Forelimb muscle (tissue), 1 donor: ENCODE measurements at places on chromosomes 3 and 15.

DNA sequence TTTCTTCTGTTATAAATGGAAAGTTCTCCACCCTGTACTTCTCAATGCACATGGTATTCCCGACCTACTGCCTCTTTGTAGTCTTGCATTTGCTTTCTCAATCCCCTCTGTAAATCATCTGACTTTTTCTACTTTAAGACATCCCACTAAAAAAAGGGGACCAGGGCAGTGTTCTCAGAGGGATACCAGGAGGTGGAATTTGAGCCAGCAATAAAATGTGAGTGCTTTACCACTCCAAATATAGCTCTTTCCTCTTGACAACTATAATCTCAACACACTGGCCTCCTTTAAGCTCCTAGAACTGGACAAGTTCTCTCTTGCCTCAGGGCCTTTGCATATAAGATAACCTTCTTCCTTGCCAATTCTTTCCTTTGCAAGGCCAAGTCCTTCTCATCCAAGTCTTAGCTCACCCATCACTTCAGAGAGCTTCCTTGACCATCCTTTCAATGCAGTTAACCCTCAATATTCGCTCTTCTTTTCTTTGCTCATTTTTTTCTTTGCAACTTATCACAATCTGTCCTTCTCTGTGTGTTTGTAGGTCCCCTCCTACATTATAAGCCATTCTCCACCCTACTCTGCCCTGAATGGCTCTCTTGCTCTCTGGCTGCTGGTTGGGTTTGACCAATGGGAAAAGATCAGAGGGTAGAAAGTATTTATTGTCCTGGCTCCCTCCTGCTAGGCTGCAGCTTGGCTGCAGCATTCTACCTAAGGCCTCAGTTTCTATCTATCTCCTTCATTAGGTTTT, 93.4 kb downstream of the PRICKLE2 start:
- DNase-seq = no peak

DNA sequence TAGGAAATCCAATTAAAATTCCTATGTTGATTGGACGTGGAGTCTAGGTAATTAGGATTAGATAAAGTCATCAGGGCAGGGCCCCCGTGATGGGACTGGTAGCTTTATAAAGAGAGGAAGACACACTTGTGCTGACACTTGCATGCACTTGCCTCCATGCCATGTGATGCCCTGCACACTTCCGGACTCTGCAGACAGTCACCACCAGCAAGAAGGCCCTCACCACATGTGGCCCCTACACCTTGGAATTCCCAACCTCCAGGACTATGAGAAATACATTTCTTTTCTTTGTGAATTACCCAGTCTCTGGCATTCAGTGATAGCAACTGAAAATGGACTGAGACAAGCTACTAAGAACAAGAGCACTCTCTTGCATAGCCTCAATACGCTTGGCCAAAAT, 90.6 kb downstream of the CRYGS start:
- no peak for DNase-seq

GRCh38 chr3:189936201-189936945, 184.3 kb downstream of the P3H2 start:
- no peak for DNase-seq

DNA sequence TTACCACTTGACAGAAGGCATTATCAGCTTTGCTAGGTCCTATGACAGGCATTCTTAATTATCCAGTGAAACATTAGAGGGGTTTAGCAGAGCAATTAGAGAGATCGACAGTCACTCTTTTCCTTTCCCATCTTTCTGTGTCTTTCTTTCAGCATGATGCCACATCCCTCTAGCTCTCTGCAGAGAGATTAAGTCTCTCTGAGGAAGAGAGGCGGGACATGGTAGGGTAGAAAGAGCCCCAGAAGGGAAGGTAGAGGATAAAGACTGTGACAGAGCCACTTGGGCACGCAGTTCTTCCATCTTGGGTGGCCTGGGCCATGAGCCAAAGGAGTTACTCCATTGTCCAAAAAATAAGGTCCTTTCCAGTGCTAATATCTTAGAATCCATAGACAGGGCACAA, 55.8 kb downstream of the HHLA2 start:
- DNase-seq = no peak

DNA sequence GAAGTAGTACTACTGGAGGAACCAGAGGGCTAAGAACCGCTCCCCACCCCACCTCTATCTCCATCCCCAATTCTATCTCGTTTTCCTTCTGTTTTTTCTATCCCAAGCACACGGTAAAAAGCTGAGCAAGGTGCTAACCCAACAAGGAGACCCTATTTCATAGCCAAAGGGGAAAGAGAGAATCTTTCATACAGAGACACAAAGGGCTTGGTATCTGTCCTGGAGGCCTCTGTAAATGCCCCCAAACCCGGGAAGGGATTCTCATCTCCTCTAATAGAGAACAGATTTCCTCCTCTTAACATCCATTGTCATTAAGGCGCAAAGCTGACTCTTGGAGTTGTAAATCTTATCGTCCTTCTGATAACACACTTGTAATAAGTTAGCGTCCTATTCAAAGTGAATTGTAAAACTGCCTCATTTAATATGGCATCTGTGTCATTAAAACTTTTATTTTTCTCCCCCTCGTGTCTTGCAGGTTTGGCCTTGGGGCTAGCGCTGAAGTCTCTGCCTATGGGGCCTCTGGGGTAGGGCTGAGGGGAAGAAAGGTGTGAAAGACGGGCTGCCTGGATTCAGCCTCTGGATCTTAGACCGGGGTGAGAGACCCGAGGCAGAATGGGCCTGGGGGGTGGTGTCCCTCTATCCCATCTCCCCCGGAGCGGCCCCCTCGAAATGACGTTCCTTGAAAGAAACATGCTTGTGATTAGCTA, 12.1 kb downstream of the NR2F2 start:
- DNase-seq = no peak
